NCI-H1417 (cell line): ENCODE measurements at places on chromosomes 13 and 19.
A peak's percentile ranks its signal among the peaks of the same experiment; 100 is the strongest.

- peak; percentile 73 for DNase-seq
Observed at GRCh38 chr19:6273701-6274601, 5.8 kb downstream of the MLLT1 start.

- DNase-seq = no peak
Observed at GRCh38 chr13:36332986-36333385, 13.2 kb downstream of the SPART start.

GRCh38 chr13:114107686-114108081 lies 24.7 kb downstream of the RASA3 start:
- DNase-seq = no peak

DNA sequence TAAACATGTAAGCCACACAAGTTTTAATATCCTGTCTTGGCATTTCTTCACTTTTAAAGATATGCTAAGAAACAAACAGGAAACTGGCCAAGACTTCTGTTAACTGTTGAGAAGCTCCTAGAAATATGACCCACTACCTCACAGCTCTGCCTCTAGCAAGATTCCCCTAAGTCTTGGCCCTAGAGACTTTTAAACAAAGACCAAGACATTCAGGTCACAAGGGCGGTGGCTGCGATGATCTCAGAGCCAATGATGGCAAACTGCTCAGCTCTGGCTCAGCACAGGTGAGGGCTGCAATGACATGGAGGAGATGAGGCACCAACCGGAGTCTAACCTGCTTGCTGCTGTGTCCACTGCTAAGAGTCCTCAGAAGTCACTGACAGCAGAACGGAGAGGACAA lies 114.8 kb downstream of the SUCLA2 start:
- no peak for DNase-seq

GRCh38 chr19:48095612-48096175 lies 14.9 kb downstream of the PLA2G4C start:
- no peak for DNase-seq

GRCh38 chr13:25080773-25081172 lies 15.2 kb upstream of the PABPC3 start:
- DNase-seq = no peak

DNA sequence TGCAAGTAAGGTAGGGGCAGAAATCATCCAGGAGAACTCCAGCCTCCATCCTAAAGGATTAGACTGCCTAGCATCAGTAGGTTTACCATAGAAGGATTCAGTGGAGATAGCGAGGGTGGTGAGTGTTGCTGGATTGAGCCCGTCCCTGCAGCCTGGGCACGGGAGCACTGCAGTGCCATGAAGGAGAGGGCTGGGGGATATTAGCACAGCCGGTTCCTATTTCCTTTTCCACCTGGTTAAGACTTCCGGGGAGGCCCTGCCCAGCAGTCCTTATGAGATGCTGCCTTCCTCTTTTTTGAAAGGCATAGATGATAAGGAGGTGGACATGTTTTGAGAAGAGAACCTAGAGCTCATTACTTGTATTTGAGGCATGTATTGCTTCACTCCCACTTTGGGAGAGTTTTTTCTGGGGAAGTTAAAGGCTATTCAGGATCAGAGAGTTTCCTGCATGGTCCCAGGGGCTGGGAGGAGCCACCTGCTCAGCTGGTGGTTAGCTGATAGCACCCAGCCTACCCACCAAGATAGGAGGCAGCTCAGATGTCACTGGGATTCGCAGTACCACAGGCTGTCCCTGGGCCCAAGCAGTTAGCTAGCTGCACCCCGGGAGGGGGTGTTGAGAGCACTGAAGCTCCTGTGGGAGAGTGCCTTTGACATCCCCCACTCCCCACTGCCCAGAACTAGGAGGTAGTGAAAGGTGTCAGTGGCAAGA lies 17.2 kb downstream of the ACTN4 start:
- no peak for DNase-seq

DNA sequence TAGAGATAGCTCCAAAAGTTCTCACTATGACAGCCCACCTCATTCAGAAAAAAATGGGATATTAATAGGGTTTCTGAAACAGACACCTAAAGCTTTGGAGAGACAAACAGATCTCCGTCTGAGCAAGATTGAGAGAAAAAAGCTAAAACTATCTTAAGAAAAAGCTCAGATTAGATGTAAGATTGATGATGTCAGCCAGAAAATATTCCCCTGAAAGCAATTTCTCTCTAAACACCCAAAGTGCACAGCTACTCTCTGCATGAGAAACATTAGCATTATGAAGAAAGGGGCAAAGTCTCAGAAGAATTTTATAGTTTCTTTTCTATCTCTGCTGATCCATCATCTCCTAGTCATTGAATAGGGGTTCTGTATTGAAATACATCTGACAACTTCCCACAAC lies 148.9 kb downstream of the ZNF737 start:
- no peak for DNase-seq

DNA sequence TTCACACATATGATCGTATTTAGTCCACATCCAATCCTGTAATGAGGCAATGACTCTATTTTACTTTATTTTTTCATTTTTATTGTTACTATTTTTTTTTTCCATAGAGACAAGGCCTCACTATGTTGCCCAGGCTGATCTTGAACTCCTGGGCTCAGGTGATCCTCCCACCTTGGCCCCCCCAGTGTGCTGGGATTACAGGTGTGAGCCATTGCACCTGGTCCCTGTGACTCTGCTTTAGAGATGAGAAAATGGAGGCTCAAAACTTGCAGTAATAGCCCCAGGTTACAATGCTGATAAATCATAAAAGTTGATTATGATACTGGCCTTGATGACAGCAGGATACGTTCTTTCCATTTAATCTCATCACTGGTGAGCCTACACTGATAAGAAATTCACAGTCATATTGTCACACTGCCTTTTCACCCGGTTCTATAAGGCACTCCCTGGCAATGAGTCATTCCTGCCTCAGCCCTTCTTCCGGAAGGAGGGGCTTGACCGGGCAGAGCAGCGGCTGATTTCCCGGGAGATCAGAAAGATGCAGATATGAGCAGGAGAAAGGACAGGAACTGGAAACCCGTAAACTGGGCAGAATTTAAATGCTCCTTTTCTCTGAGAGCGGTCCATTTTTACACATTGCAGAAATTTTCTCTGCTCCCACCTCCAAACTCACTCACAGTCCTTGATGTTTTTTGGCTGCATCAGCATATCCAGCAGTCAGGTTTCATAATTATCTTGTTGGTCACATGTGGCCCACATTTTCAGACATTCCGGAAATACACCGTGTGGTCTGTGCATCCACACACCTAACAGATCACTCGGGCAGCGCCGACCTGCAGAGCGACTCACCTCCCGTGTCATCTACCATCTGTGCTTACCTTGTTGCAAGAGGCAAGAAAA lies 616.4 kb downstream of the EFNB2 start:
- peak; percentile 23 for DNase-seq

GRCh38 chr13:51804295-51805172 lies 571 bp upstream of the DHRS12 start:
- no peak for DNase-seq

DNA sequence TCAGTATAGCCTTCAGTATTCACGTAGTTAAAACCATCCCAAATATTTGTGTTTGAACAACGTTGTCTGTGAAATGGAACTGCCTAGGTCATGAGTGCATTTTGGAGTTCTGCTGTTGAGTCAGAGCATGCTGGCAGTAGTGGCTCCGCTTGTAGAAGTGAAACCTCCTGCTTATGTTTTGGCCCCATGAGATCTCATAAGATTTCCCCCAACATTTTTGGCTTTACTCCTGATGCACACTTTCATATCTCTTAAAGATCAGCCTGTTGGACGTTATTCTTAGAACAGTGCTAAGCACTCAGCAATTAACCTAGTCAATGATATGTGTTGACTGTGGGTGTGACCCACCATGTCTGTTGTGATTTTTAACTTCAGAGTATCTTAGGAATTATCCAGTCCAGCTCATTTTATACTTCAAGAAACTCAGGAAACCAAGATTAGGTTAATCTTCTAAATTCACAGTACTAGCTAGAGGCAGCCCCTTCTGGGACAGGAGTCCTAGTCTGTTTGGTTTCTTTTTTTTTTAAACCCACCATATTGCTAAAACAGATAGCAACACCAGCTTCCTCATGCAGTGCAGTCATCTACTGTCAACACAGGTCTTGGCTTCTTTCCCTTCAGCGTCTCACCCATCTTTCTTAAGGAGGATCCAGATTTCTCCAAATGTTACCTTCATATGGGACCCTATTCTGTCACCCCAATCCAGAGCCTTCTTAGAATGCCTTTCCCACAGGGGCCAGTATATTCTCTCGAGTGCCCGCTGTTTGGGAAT lies 26.2 kb downstream of the RAP2A start:
- peak; percentile 43 for DNase-seq

- no peak for DNase-seq
Observed at GRCh38 chr19:51439021-51439465, 19.2 kb downstream of the SIGLEC8 start.

DNA sequence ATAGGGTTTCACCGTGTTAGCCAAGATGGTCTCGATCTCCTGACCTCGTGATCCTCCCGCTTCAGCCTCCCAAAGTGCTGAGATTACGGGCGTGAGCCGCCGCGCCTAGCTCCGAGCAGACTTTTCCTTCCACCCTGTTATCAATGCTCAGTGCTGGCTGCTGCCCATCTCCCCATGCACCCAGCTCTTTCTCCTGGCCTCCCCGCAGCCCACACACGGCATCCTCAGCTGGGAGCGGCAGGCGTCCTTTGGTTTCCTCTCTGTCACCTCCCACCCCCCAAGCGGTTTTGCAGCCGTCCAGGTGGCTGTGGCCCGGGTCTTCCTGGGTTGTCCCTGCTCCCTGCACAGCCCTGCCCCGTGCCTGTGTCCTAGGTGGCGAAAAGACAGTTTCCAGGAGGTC lies 12.1 kb downstream of the PRR22 start:
- no peak for DNase-seq

GRCh38 chr19:44954649-44955504 lies at the start of gene CLPTM1:
Gene CLPTM1 (plus strand): TSS chr19:44955380. CDS start chr19:44955396, 16 bp downstream.
- DNase-seq = peak; percentile 97

DNA sequence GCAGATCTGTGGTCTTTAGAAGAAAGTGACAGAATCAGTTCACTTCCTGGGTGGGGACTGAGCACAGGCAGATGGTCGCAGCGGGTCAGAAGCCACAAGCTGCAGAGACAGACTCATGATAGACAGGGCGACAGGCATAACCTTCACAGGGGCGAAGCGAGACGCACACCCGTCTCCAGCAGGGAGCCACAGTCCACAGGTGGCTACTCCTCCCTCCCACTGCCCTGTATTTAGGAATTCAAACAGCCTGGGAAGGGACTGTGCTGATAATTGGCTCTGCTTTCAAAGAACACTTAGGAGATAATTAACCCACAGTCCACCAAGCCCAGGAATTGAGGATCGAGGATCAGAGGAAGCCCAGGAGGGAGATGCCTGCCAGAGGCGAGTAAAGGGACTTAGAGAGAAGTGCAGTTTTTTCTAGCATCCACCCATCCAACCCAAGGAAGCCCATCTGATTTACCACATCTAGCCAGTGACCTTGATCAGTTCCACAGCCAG lies 23.2 kb downstream of the RFX2 start:
- peak; percentile 61 for DNase-seq
